Dorsolateral prefrontal cortex (tissue), 122 donors: ENCODE measurements at places on chromosomes 2 and 18. TPM values are rescaled to one million over a fixed set of nuclear protein-coding genes. Genes with fewer than 3 reads are reported as not detected.

DYNC2LI1 gene
- 29.3 TPM for total RNA-seq

POTEE gene
- not detected for total RNA-seq

CDH7 gene
- 12.2 TPM for total RNA-seq

M1AP gene
- 2.9 TPM for total RNA-seq

PSD4 gene
- total RNA-seq: 9.9 TPM

TBC1D8 gene
- total RNA-seq: 12.3 TPM

CNRIP1 gene
- 86.8 TPM for total RNA-seq

KYNU gene
- 2.3 TPM for total RNA-seq

DYNAP gene
- total RNA-seq: not detected

DES gene
- 1.9 TPM for total RNA-seq

ARHGAP15 gene
- 2.9 TPM for total RNA-seq
